ENCODE measurements at places on chromosomes 2 and 18.

- no peaks in the 10 kb centered on the region for H3K4me1 ChIP-seq
- no peaks in the 10 kb centered on the region for H3K36me3 ChIP-seq
- H3K4me3 ChIP-seq = no peak overlapping the region
- H3K27ac ChIP-seq = no peak overlapping the region
- no peak for DNase-seq
Observed at GRCh38 chr18:72412927-72413326, 131.2 kb downstream of the CBLN2 start.

DNA sequence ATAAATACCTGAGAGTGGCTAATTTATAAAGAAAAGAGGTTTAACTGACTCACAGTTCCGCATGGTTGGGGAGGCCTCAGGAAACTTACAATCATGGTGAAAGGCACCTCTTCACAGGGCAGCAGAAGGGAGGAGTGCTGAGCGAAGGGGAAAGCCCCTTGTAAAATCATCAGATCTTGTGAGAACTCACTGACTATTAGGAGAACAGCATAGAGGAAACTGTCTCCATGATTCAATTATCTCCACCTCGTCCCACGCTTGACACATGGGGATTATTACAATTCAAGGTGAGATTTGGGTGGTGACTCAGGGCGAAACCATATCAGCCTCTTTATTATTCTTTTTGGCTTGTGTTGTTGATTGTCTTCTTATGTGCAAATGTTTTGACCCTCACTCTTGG, 76.2 kb downstream of the WDR7 start:
- H3K27me3 ChIP-seq = no peaks in the 10 kb centered on the region
- no peak overlapping the region for H3K4me3 ChIP-seq
- H3K27ac ChIP-seq = no peak overlapping the region
- no peak for DNase-seq

- no peak for DNase-seq
- no peak overlapping the region for H3K27ac ChIP-seq
- no peaks in the 10 kb centered on the region for H3K4me1 ChIP-seq
- no peaks in the 10 kb centered on the region for H3K27me3 ChIP-seq
- no peaks in the 10 kb centered on the region for H3K36me3 ChIP-seq
- no peak overlapping the region for H3K4me3 ChIP-seq
Observed at GRCh38 chr18:25454730-25455129, 102.8 kb upstream of the ZNF521 start.

- H3K4me1 ChIP-seq = no peaks in the 10 kb centered on the region
- H3K27me3 ChIP-seq = no peaks in the 10 kb centered on the region
- no peaks in the 10 kb centered on the region for H3K36me3 ChIP-seq
- no peak overlapping the region for H3K27ac ChIP-seq
- DNase-seq = no peak
Observed at GRCh38 chr18:6505498-6505875, 90.8 kb upstream of the L3MBTL4 start.

DNA sequence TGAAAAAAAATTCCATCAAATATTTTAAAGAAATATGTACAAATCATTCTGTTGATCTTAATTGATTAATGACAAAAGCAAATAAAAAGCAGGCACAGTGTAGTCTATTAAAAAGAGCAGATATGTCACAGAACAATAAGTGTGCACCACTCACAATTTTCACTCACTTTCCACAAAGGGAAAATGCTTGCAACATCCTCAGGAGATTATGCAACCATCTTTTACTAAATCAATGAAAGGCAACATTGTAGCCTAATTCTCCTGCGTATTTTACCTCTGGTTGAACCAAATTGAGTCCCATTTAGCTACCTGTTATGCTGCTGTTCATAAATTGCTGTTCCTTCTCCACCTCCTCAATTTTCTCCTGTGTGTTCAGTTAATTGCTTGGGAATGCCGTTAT, 1346.8 kb upstream of the PIK3C3 start:
- H3K27ac ChIP-seq = no peak overlapping the region
- no peaks in the 10 kb centered on the region for H3K4me1 ChIP-seq
- no peaks in the 10 kb centered on the region for H3K36me3 ChIP-seq
- H3K27me3 ChIP-seq = no peaks in the 10 kb centered on the region
- H3K4me3 ChIP-seq = no peak overlapping the region

- H3K4me1 ChIP-seq = peaks cover 4% of the 10 kb centered on the region
- no peak for DNase-seq
- H3K27ac ChIP-seq = no peak overlapping the region
- H3K36me3 ChIP-seq = peaks cover 49% of the 10 kb centered on the region
Observed at GRCh38 chr18:9934274-9934673, 20.5 kb downstream of the VAPA start.
